Activated T-helper 1 cell treated with anti-CD3 and anti-CD28 coated beads, Interleukin-2, amount 50 U/mL, for 16 hours (primary cell): ENCODE measurements at places on chromosomes 3 and 15.

GRCh38 chr15:100034191-100034590 is 301.0 kb upstream of the LYSMD4 start:
- DNase-seq = no peak

GRCh38 chr15:58362262-58362922 is 69.4 kb upstream of the LIPC start:
- no peak for DNase-seq

- DNase-seq = no peak
Observed at GRCh38 chr3:46089237-46090011, 62.1 kb upstream of the XCR1 start.

DNA sequence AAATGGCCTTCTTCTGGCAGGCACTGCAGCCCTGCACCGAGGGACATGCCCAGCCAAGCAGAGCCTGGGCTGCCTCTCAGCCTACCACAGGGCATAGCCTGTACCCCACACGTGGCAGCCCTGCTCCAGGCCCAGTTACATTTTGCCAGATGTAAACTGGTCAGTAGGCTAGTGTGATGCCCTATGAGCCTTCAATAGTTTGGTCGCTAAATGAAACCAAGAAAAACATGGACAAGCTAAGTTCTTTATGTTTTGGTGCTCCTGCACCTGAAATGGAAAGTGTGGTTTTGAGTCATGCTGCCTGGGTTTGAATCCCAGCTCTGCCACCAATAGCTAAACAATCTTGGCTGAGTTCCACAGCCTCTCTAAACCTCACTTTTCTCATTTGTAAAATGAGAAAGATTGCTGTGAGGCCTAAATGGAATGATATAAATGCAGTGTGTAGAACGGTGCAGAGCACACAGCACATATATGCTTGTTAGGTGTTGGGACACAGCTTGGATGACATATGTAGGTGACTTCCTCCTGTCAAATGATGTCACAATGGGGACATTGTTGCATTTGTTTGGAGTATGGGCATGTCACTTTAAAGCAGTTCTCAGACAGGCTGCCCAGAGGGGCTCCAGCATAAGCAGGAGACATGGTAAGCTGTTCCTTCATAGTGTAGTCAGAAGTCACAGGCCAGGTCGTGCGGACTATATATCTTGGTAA is 57.4 kb downstream of the ZBTB38 start:
- no peak for DNase-seq

DNA sequence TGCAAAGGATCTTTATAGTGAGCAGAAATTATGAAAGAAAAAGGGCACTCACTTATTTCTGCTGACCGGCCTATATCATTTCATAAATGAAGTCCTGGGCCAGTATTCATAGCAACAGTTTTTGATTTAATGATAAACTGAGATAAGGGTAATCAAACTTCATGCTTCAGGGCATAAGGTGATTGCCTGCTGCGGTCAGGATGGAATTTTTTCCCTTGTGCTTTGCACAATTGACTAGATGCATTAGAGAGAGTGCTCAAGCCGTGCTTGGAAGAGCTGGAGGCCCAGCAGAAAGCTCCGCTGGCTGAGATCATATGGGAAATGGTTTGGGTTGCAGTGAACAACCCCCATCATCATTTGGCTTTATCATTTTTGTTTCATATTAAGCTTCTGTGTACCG is 10.4 kb downstream of the SEMA6D start:
- no peak for DNase-seq

DNA sequence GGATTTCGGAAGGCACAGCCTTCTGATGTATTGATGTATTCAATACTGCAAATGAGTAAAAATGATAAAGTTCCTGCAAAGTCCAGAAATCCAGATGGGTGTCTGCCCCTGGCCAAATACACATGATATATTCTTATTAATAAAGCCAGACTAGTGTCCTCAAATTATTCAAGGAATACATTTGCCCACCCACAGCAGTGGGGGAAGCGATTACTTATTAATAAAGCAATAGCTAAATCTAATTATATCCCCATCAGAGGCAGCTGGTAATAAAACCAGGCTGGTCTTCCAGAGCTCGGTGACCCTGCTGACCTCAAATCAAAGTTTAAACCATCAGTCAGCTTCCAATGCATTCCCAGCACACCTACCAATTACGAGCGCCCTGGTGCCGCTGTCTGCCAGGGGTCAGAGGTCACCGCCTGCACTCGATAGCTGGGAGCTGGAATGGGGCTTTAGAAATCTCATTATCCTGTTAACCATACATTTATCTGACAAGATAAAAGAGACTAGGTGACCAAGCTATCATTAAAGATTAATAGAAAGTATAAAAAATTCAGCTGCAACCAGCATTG is 330.3 kb downstream of the UACA start:
- no peak for DNase-seq

DNA sequence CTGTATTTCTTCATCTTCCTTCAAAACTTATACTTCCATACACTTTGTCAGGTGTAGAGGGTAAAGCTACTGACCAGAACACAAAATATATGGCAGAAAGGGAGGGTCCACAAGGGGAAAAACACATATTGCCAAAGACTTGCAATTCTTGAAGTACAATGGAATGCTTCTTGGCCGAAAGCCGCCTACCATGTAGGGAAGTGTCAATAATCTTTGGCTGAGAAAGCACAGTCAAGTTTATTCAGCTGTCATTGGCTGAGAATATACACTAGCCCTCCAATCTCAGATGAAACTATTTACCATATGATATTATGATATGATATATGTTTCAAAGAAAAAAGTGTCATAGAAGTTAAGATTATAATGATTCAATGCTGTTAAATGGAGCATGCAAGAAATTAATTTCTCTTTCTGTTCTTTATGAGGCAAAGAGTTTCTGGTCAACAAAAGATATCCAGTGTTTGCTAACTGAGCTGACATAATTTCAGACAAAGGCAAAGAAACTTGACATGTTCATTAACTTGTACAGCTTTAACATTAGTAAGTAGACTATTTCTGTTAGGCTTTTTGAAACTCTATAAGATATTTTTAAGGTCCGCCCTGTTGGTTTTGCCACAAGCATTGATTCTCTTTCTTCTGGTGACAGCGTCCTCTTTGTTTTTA is 89.0 kb upstream of the LPP start:
- DNase-seq = no peak

DNA sequence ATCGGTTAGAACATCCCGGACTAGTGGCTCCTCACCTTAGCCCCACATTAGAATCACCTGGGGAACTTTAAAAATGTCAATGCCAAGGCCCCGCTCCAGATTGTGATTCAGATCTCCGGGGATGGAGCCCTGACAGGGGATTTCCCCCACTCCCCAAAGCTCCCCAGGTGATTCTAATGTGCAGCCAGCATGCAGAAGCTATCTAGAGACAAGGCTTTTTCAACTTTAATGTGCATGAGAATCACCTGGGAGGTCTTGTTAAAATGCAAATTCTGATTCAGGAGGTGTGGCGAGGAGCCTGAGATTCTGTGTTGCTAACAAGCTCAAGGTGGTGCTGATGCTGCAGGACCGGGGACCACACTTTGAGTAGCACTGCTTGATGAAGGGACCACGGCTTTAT is 156.7 kb downstream of the RAB11A start:
- DNase-seq = no peak

DNA sequence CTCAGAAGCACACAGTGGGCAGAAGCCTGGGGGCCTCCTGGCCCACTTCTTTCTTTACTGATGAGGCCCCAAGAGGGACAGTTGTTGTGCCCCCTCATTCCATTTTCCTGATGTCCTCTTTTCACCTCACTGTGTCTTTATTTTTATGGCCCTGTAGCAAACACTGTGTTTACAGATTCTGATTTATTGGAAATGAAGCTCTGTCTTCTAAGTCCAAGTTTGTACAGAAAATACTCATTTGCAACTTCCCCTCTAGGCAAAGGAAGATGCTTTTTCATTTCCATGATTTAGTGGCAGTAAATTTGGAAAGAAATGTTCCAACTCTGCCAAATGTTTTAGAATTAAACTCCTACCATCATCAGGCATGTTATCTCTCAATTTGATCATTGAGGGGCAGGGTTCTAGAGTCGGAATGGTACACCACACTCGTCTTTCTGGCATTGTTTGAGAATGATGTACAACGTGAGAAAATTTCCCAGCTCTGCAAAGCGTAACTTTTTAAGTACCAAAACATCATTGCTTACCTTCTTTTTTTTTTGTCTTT is 129.7 kb downstream of the ARNT2 start:
- no peak for DNase-seq

- DNase-seq = peak; percentile 83
Observed at GRCh38 chr15:67120839-67121643, 55.6 kb downstream of the SMAD3 start.

GRCh38 chr3:95615592-95616310 is 1198.6 kb upstream of the EPHA6 start:
- no peak for DNase-seq

DNA sequence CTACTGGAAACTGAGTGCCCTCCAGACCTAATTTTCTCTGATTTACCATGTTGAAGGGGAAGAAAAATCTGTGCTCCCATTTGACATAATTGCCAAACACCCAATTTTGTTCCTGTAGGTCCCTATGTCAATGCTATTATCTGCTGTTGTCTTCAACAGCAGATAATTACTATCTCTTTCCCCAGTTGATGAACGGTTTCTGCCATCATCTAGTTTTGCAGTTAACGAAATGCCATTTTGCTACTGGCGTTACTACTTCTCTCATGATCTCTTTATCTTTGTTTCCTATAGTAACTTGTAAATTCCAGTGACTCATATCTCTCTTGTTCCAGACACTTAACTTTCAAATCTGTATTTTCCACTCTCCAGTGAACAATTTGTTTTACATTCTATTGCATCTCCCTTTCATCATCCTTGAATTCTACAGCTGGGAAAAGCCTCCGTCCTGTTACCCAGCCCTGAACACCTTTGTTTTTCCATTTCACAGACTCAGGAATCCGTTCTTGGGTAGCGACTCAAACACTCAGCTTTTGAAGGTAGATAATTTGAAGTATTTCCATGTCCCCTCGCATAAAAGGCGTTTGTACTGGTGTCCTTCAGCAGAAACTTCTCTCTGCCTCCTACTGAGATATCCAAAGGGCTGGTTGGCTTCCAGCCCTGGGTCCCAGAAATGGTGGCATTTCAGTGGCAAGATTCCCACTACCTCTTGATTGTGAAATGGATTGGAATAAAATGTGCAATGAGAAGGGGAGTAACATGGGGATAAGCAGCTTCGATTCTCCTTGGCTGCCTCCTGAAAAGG is 111.7 kb downstream of the FOXB1 start:
- DNase-seq = no peak

- DNase-seq = no peak
Observed at GRCh38 chr3:132641837-132642538, 17.6 kb downstream of the ACAD11 start.

DNA sequence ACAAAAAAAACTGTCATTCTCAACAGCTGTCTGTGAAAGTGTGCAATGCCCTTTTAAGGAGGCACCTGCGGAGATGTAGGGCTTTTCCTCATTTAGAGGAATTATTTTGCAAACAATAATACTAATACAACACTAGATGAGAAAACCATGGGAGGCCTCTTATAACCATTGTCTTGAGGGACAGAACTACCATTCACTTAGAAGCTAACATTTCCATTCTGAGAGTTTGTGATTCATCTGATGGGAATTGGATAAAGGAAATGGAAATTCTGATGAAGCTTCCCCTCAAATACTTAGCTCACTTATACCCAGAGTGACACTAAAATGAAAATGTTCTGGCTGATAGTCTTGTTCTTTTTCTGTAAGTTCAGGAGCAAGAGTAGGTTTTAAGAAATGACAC is 147.7 kb downstream of the CADPS start:
- no peak for DNase-seq

DNA sequence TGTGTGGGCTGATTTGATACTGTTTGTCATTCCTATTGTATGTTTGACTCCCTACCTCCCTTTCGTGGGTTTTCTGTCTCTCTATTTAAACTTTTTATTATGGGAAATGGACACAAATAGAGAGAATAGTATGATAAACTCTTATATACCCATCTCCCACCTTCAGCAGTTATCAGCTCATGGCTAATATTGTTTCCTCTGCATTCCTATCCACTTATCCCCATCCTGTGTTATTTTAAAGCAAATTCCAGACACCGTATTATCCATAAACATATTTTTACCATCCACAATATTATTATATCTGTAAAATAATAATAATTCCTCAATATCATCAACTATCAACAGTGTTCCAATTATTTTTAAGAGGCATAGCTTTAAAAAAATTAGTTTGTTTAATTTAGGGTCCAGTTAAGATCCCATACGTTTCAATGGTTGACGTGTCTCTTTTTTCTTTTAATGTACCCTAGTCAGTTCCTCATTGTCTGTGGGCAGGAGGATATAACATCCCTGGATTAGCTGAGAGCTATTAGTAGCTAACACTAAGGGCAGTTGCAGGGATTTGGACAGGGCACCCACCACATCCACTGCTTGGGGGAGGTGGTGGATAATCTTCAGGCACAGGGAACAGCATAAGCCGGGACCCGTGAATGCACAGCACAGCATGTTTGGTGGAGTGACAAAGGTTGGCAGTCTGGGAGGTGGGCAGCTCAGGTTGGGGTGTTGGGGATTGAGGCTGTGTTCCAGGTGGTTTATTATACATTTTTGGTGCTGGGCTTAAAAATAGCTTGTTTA is 23.5 kb downstream of the PLCL2 start:
- no peak for DNase-seq

- no peak for DNase-seq
Observed at GRCh38 chr3:105722943-105723556, 145.8 kb downstream of the CBLB start.

GRCh38 chr3:149270180-149270579 is 48.6 kb upstream of the CP start:
- no peak for DNase-seq

GRCh38 chr3:69880069-69880640 is 119.4 kb upstream of the SAMMSON start:
- no peak for DNase-seq

- no peak for DNase-seq
Observed at GRCh38 chr3:148309390-148310035, 388.2 kb upstream of the AGTR1 start.

DNA sequence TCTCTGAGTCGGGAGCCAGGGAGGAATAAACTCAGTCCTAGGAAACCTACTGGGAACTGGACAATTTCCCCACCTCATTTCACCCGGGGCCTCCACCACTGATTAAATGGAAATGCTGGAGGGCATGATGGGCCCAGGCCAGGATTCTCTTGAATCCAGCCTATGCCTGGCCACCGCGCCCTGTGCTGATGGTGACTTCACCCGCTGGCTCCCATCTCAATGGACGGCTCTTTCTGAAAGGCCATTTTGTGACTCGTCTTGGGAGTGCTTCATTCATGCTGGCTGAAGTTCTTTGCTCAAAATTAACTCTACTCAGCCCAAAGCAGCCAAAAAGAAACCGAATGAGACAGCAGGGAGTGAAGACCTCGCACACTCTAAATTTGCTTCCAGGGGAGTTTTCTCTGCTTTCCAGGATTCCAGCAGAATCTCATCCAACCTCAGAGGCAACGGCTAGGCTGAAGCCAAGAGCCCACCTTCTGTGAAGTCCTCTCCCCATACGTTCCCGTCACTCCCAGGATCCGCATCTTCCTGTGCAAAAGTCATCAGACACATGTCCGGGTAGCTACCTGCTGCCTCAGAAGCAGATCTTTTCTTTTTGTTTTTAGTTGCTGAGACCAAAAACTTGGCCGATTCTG is 266.0 kb upstream of the ICE2 start:
- DNase-seq = no peak

- DNase-seq = no peak
Observed at GRCh38 chr3:101646726-101647125, 30.2 kb downstream of the ZBTB11 start.

- DNase-seq = no peak
Observed at GRCh38 chr3:72238010-72238691, 453.2 kb upstream of the PROK2 start.

GRCh38 chr15:57048930-57049549 is 130.6 kb downstream of the TCF12 start:
- DNase-seq = no peak
